ENCODE measurements at places on chromosomes 2 and 18. TPM values are rescaled to one million over a fixed set of nuclear protein-coding genes. Genes with fewer than 3 reads are reported as not detected.

Gene IL1A
- polyA plus RNA-seq = not detected

Gene ERLEC1
- polyA plus RNA-seq = 39.0 TPM

DNA sequence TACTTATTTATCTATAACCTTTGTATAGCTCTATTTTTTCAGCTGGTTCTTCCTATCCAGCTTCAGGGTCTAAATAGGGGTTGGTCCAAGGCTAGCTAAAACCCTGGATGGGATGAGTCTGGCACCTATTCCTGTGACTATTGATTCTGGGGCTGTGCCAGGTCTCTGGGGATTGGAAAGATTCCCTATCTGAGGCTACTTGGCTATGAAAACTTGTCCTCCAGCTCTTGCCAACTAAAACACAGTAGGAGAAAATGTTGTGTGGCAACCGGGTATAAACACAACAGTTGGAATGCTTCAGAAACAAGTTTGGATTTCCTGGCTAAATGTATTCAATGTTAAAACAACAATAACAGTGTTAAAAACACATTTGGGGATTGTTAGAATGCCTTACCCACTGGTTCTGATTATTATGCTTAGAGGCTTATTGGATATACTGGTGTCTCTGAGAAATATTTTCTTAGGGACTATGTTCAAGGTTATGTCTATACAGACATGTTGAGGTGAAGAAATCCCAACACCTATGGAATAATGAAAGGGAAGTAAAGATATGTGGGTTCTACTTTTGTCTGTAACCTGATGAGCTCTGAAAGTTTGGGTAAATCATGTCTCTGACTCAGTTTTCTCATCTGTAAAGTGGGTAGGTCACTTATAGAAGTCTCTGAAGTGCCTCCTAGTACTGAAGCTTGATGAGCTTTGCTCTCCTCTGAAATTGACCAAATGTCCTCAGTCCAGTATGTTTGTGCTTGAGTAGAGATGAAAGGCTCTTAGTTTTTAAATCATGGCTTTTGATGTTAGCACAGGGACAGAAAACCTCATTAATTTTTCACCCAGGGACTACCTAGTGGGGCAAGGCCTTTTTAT lies 460.7 kb downstream of the MTX2 start:
- peak; percentile 66 for DNase-seq

- DNase-seq = no peak
Measured at GRCh38 chr18:38453880-38454279, 888.3 kb upstream of the CELF4 start.

Gene POLR1A
- 20.4 TPM for polyA plus RNA-seq

GRCh38 chr18:36942264-36942663 lies 113.3 kb downstream of the KIAA1328 start:
- DNase-seq = no peak

DNA sequence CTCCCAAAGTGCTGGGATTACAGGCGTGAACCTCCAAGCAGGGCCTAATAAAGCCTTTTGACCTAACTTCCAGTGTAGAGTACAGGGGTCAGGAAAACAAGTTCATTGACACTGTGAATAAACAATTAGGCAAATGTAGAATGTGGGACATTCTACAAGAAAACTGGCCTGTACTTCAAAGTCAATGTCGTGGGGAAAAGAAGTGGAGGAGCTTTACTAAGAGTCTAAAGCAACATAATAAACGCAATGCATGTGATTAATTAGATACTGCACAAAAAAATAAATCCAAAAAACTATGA lies 3.6 kb upstream of the RRM2 start:
- DNase-seq = no peak

Gene RABL2A
- polyA plus RNA-seq = 12.2 TPM

Gene LYPD6B
- polyA plus RNA-seq = 0.16 TPM

- DNase-seq = no peak
Measured at GRCh38 chr2:223549215-223549614, 52.9 kb downstream of the SCG2 start.

GRCh38 chr18:48796491-48797205 lies 154.1 kb downstream of the SMAD7 start:
- no peak for DNase-seq
